ENCODE measurements at places on chromosomes 4 and X.

DNA sequence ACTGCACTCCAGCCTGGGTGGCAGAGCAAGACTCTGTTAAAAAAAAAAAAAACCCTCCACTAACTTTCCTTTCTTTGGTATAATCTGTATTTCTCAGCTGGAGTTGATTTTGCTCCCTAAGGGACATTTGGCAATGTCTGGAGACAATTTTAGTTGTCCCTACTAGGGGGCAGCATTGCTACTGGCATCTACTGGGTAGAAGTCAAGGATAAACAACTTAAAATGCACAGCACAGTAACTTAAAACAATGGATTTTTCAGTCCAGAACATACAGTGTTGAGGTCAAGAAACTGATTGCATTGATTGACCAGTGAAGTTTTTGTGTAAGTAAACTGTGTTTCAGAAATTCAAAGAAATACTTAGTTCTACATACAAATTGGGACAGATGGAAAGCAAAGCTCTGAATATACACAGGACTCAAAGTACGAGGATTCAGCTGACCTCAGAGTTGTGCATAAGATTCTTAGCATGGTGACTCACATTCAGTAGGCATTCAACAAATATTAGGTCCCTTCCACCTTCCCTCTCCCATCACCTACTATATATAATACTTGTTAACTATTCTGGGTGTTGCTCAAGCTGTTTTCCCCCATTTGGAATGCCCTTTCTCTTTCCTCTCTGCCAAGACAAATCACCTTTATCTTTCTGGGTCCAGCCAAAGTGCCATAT lies 8.8 kb downstream of the DDX53 start:
- DNase-seq = peak; percentile 3

GRCh38 chr4:139083607-139083955 lies 68.0 kb downstream of the NOCT start:
- DNase-seq = peak; percentile 34

- DNase-seq = no peak
Observed at GRCh38 chr4:155578219-155578618, 88.4 kb upstream of the GUCY1A1 start.

DNA sequence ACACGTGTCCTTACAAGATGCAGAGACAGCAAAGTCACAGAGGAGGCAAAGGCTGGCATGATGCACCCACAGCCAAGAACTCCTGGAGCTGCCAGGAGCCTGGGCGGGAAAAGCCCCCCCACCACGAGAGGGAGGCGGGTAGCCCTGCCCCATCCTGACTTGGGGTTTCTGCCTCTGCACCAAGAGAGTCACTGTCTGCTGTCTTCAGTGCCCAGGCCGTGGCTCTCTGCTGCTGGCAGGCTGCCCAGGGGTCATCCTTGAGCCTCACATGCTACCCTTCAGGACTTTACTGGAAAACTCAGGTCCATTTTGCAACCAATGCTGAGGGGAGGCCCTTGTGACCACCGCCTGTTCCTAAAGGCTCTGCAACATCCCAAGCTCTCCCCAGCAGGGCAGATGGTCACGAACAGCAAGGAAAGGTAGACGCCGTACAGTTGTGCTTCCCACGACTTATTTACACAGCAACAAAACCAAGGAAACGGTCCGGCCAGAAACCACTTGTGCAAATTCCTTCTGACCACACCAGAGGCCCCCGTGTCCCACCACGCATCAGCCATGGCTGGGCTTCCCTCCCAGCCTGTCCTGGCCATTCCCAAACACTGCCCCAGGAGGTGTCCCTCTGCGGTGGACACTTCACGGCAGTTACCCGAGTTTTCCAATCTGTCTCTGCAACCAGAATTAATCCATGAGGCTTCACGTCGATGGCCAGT lies 56.9 kb downstream of the ACOX3 start:
- no peak for DNase-seq

- no peak for DNase-seq
Observed at GRCh38 chr4:98102660-98103059, 40.6 kb downstream of the STPG2 start.

- peak; percentile 5 for DNase-seq
Observed at GRCh38 chrX:116204932-116205331, 34.4 kb downstream of the AGTR2 start.

DNA sequence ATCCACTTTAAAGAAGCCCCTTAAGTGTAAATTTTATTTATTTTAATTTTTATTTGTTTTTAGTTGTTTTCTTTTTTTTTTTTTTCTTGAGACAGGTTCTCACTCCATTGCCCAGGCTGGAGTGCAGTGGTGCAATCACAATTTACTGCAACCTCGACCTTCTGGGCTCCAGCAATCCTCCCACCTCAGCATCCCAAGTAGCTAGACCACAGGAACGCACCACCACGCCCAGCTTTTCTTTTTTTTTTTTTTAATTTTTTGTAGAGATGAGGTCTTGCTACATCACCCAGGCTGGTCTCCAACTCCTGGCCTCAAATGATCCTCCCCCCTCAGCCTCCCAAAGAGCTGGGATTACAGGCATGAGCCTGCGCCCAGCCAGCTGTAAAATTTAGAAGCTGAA lies 6.0 kb downstream of the SAT1 start:
- DNase-seq = no peak

GRCh38 chrX:6708041-6708440 lies 173.1 kb upstream of the VCX3A start:
- no peak for DNase-seq

GRCh38 chr4:15188605-15189539 lies 186.6 kb downstream of the CPEB2 start:
- DNase-seq = no peak

DNA sequence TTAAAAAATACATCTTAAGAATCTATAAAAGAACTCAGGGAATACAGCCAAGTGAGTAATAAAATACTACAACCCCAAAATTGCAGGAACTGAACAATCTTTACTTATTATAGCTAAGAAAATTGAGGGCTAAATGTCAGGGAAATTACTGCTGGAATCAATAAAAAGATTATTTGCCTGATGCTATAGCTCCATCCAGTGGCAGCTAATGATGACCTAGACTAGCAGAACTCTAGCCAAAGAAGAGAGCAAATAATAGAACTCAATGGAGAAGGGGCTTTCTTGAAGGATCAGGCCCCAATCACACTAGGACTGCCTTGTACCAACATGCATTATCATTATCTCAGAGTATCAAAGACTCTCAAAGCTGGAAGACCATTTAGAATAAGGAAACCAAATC lies 85.0 kb upstream of the FAM241A start:
- peak; percentile 25 for DNase-seq

DNA sequence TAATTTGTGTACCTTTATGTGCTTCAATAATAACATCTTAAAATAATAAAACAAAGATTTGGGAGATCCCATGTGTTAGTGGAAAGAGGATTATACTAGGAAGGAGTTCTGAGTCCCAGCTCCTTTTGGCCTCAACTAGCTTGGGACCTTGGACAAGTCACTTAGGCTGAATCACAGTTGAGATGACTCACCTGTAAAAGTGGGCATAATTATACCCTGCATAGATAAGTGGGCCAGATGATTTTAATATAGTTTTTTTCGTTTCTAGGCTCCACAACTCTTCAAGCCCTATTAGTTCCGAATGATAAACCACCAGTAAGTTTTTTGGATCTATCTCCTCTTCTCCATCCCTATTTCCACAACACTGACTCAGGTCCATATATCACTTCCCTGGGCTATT lies 131.8 kb downstream of the ENOX2 start:
- DNase-seq = no peak

DNA sequence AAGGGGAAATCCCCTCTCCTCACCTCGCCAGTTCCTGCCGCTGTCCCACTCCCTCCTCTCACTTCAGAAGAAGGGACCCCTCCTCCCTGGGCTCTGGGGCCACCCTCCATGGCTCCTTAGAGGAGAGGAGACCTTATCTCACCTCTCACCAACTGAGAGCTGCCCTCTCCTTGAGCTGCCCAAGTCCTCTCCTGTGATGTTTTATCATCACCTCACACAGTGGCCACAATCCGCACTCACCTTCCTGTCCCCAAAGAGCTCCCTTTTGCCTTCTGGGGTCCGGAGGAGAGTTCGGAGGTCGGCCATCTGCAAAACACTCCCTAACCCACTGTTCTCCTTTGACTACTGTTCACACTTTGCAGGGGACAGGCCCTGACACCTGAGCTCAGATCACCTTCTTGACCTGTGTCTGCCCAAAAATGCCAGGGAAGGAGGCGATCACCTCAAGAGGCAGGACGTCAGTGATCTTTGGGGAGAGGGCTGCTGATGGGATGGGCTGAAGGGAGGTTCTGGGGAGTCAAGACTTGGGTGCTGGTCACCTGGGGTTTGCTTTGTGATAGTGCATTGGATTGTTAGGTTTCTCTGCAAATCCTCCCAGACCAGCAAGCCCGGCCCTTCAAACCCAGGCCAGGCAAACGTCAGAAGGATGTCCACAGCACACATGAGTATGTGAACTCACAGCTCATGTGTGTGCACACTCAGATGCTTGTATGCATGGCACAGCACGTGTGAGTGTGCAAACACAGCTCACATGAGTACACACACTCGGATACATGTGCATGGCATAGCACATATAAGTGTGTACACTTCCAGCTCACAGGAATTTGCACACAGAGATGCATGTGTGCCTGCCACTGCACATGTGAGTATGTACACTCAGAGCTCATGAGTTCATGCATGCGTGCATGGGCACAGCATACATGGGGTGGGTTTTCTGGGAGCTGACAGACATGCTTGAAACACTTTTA lies 41.8 kb downstream of the HTRA3 start:
- no peak for DNase-seq
